ENCODE measurements at places on chromosomes 16 and 17. TPM values are rescaled to one million over a fixed set of nuclear protein-coding genes. Genes with fewer than 3 reads are reported as not detected.
A peak's percentile ranks its signal among the peaks of the same experiment; 100 is the strongest.

The SLC47A1 gene
- 20.0 TPM for total RNA-seq

DNA sequence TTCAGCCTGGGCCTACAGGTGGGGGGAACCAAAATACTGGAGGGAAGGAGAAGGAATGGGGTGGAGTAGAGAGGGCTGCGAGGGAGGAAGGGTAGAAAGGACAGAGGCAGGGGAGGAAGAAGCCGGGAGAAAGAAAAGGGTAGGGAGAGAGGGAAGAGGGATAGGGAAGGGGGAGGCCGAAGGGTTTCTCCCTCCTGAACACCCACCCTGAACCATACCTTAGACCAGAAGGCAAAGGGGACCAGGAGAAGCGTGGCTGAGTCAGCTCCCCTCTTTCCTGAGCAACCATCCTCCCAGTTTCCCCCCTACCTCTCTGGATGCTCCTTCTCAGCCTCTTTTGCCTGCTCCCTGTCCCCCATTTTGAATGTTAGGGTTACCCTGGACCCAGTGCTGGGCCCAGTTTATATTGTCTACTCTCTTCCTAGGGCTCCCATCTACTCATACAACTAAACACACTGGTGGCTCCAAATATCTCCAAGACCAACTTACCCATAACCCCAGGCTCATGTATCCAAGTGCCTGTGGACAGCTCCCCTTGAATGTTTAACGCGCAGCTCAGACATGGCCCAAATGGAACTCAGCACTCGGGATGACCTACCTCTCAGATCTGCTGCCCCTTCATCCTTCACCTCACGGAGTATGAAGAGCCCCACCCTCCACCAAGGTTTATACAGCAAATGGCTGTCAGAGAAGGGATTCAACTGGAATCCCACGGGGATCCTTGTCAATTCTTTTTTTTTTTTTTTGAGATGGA lies 7.8 kb downstream of the TSPOAP1 start:
- no peak for DNase-seq

- peak; percentile 13 for DNase-seq
These were observed 1.5 kb downstream of the SLC16A6 start for GRCh38 chr17:68289473-68289872.

GRCh38 chr17:12041312-12041711 lies 20.6 kb downstream of the MAP2K4 start:
- DNase-seq: no peak

The KRT36 gene
- total RNA-seq: not detected

- no peak for DNase-seq
These were observed 46.8 kb upstream of the BCAR1 start for GRCh38 chr16:75298267-75298666.

The ZSCAN10 gene
- total RNA-seq: 0.57 TPM
